ENCODE measurements at places on chromosomes 12 and 14. TPM values are rescaled to one million over a fixed set of nuclear protein-coding genes. Genes with fewer than 3 reads are reported as not detected.

CCDC198 gene
- total RNA-seq, result 34.5 TPM

RIMKLB gene
- total RNA-seq, result 37.3 TPM

DNA sequence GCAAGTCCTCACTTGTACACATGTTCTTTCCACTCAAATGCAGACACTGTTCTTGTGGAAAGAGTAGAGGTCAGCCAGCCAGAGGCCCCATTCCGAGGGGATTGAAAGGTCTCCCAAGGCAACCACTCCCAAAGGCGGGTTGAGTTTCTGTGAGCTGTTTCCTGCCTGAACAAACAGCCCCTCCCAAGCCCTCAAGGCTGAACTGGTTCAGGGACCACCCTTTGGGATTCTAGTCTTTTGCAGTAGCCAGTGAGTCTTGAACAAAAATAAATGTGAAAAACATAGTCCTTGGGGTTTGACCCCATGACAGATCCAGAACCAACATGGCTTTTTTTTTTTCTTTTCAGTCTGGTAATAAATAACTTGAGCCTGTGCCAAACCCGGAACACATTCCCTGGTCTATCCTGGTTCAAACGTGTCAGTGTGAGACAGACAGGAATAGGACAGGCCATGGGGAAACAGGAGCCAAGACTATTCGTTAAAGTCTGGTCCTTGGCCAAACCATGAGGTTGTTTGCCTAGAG lies 17.6 kb upstream of the STK38L start:
- peak; percentile 19 for DNase-seq
- no peaks in the 10 kb centered on the region for H3K27me3 ChIP-seq
- H3K4me1 ChIP-seq, result no peaks in the 10 kb centered on the region

DNA sequence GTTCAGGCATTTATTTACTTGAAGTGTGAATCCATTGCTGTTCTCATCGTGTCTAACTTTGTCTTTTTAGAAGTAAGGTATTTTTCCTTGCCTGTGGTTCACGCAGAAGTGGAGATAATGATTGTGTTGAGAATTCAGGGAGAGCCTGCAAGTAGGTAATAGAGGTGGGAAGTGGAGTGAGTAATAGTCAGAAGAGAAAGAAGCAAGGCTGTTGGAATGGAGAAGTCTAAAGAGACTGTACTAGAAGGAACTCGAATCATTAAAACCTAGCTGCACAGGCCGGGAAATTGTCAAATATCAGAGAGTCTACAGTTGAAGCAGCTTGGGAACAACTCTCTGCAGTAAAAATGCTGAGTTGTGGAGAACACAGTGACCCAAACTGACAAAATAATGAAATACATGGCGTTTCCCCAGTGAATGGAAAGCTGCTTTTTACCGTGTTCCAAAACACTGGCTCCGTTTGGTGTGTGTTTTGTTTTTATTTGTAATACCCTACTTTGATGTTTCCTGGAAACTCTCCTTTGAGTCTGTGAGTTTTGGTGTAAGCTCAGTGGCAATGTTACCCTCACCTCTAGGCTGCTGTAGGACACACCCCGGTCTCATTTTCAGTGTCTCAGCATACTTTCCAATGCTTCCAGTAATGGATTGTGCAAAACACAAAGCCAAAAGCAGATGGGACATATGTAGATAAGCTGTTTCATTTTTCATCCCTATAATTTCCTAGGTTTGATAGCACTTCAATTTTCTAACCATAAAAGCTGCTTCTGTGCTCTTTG lies 146.6 kb downstream of the CRADD start:
- H3K4me1 ChIP-seq, result peaks cover 36% of the 10 kb centered on the region
- no peaks in the 10 kb centered on the region for H3K27me3 ChIP-seq
- no peak overlapping the region for H3K4me3 ChIP-seq
- DNase-seq, result no peak
- H3K27ac ChIP-seq, result peak overlapping the region; percentile 44
- no peaks in the 10 kb centered on the region for H3K36me3 ChIP-seq
